Vagina (tissue), 2 donors: ENCODE measurements at places on chromosomes 11 and 22. TPM values are rescaled to one million over a fixed set of nuclear protein-coding genes. Genes with fewer than 3 reads are reported as not detected.

GRCh38 chr11:114258696-114259095 lies 37.5 kb upstream of the NNMT start:
- DNase-seq = no peak

Gene GUCY1A2
- total RNA-seq = 7.4 TPM

Gene PTPRCAP
- 18.2 TPM for total RNA-seq

DNA sequence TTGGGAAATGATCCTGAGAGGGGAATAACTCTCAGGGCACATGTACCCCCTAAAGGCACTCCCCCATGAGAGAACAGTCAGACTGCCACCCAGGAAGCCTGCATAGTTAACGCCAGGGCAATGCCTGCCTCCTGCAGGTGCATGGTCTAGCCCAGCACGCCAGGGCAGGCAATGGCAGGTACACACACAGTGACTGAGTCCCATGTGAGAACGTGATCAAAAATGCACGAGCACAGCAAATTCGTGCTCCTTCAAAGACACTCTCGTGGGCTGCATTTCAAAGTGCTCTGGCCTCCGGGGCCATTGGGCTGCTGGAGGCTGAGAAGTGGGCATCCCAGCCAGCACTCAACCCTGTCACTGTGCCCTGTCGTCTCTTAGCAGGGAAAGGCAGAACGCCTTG lies 79.7 kb downstream of the SHANK2 start:
- no peak for DNase-seq
